Tibial nerve (tissue), 4 donors: ENCODE measurements at places on chromosomes 1 and 21.

GRCh38 chr1:21318057-21318713, 27.9 kb upstream of the ECE1 start:
- DNase-seq: no peak

- DNase-seq: no peak
These were observed 58.7 kb downstream of the VANGL2 start for GRCh38 chr1:160459056-160459455.

DNA sequence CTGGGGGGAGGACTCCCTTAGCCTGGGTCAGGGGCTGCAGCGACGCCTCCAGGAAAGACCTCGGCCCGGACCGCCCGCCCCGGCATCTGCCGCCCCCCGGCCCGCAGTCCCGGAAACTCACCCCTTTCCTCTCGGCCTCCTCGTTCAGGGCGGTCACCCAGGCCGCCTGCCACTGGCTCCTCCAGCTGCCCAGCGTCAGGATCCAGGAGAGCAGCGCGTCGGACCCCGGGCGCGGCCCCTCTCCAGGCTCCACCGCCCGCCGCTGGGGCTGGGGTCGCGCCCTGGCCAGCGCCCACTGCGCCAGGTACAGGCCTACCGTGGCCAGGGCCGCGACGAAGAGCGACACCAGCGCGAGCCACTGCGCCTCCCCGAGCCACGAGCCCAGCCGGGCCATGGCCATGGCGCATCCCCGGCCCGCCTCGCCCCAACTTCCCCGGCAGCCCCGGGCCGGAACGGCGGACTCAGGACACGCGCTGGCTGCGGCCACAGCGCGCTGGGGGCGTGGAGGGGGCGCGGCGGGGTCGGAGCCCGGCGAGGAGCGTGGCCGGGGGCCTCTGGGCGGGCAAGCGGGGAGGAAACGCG, 478 bp downstream of the C2CD2 start:
- no peak for DNase-seq

GRCh38 chr1:36871146-36871971, 163.0 kb downstream of the GRIK3 start:
- no peak for DNase-seq

DNA sequence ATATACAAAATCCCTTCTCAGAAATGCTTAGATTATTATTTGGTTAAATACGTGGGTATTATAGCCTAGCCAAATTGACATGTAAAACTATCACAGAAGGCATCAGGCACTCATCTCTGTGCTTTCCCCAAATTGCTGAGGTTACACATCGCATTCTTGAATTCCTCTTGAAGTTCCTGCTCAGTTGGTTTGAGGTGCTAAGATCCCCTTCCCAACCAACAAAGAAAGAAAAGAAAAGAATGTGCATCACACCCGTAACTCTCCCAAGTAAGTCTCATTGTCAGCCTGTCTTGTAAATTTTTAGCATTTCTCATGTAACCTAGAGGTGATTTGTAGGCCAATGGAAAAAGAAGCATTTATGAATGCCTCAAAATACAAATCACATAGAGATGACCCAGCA, 539.2 kb upstream of the PRMT6 start:
- DNase-seq: no peak

DNA sequence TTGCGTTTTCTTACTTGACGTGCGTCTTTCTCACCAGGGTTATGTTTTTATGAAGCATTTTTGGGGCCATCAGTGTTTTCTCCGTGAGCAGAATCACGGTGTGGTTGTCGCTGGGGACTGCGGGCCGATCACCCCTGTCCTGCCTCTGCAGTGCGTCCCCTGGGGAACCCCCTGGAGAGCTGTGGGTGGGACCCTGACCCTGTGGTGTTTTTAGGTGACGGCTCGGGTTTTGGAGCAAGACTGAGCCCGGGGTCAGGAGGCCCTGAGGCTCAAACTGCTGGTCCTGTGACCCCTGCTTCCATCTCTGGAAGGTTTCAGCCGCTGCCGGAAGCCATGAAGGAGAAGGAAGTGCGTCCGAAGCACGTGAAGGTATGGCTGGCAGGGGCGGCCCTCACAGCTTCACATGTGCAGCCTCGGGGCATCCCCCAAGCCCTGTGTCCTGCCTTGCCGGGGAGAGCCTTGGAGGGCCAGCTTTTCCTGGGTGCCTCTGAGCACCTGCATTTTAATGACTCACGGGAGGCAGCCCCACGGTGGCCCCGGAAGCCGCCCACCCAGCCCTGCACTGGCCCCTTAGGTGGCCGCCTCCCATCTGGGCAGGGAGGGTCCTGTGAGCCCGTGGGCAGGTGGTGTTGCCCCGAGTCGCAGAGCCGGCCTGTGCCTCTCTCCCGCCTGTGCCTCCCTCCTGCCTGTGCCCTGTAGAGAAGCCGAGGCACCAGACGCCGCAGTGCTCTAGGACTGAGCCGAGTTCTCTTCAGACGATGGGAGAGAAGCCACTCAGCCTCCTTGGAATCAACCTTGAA, 36.7 kb upstream of the DIP2A start:
- DNase-seq: no peak

DNA sequence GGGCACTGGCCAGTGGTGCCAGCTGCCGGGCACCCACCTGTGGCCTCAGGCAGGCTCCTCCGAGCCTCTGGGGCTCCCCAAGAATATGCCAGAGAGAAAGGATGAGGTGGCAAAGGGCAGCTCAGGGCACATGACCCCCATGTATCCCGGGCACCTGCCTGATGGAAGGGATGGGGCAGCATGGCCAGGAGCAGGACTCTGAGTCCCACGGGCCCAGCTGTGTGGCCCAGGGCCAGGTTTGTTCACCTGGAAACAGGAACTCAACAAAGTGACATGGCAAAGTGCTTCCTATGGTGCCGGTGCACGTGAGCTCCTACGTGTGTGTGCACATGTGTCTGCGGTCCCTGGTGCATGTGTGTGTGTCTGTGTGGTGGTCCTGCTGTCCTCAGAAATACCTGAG, 9.5 kb upstream of the GPR153 start:
- no peak for DNase-seq

DNA sequence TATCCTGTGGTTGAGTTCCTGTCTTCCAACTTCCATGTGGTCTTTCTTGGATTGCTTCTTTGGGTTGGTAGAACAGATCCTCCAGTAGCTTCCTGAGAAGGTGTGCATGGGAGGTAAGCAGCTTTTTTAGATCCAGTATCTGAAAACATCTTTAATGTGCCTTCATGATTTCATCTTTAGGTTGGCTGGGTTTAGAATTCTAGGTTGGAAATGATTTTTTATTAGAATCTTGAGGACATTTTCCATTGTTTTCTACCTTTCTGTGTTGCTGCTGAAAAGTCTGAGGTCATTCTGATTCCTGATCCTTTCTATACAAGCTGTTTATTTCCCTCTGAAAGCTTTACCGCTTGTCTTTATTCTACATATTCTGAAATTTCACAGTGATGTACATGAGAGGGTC, 94.8 kb downstream of the PEX14 start:
- no peak for DNase-seq

DNA sequence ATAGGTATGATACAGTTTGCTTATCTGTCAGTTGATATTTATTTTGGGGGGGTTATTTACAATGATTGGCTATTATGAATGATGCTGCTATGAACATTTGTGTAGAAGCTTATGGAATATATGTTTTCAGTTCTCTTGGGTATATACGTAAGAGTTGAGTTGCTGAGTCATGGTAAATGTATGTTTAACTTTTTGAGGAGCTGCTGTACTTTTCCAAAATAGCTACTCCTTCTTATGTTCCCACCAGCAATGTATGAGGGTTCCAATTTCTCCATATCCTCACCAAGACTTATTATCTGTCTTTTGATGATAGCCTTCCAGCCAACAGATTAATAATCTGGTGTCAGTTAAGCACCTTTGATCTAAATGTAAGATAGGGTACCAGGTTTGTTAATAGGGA, 11.9 kb downstream of the SOAT1 start:
- no peak for DNase-seq

DNA sequence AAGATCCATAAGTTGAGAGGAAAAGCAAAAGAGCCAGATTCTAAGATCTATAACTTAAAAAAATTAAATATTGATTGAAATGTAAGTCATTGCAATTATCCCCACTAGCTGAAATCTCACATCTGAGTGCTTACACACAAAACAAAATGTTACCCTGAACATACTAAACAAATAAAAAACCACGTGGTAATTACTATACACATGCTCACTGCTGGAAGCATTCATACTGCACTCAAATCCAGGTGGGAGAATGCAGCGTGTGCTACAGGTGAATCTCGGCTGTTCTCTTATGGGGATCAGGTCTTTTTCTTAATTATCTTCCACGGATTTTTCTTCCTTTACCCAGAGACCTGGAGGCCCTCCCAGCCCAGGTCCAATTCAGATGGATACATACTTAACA, 74.3 kb downstream of the SDC3 start:
- no peak for DNase-seq

- DNase-seq: no peak
These were observed 82.9 kb downstream of the STUM start for GRCh38 chr1:226631229-226632000.

GRCh38 chr21:45435405-45435981, 30.5 kb downstream of the COL18A1 start:
- DNase-seq: no peak

- DNase-seq: no peak
These were observed at the start of gene RAP1GAP for GRCh38 chr1:21669258-21670058. TSS of gene RAP1GAP (minus strand) at chr1:21669357. CDS start at chr1:21620032, 49,325 bp downstream.

DNA sequence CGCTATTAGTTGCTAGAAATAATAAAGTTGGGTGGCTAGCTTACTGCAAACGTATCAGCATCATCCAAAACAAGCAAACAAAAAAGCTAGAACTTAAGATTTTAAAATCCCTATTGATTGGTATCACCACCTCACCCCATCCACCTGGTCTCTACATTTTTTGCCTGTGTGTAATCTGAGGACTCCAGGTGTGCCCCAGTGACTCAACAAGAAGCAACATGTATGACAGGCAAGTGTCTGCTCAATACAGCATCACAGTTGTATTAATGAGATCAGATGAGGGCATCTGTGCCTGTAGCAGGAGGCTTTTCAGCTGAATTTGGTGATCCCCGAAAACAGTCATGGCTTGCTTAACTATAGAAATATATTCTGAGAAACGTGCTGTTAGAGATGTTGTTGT, 14.6 kb upstream of the PAPPA2 start:
- no peak for DNase-seq

DNA sequence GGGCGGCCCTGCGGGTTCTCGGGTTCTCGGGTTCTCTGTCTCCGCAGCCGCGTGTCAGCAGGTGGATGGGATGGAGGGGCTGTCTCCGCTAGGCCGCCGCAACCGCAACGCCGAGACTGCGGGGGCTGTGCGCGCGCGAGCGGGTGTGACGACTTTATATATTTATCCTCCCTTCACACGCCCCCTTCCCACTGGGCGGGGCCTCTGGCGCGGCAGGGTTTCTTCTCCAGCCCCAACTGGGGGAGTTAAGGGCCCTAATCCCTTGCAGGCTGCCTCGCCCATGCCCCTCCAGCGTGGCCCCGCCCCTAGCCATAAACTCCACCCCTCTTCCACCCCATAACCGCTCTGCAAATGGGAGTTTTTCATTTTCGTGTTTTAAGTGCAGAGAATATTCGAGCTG, 3.4 kb downstream of the IGSF21 start:
- DNase-seq: no peak

- DNase-seq: no peak
These were observed 47.8 kb downstream of the PIK3CD start for GRCh38 chr1:9699361-9699760.

DNA sequence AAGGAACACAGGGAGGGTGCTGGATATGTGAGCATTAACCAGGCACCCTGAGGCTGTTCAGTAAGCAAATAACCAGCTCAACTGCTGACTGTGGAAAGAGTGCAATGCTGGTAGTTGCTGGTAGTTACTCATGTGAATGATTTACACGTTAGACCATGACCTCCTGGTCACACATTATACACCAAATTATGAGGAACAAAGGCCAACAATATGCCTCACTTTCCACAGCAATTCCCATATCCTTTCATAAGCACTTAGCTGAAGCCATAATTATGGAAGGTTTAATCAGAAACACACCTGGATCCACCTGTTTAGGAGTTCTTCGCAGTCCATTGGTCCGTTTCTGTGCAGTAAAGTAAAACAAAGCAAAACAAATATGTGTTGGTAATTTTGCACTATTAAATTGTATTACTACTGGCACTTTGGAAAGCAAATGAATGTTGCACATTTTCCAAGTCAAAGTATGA, 281.8 kb downstream of the VAV3 start:
- no peak for DNase-seq

DNA sequence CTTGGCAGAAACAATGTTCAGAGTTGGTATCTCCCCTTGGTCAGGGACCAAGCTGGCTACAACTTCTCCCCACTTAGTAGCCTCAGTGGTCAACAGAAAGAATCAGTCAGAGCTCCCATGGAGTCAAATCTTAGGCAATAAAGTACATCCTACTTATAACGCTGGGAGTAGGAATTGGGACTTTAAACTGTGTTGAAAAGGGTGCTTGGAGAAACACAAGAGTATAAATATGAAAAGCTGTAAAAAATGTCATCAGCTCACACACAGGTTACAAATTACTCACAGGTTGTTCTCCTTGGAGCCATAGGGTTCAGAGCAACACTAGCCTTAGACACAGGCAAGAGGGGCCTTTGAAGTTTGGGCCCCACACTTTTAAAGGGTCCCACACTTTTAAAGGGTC, 67.4 kb downstream of the WLS start:
- DNase-seq: no peak

DNA sequence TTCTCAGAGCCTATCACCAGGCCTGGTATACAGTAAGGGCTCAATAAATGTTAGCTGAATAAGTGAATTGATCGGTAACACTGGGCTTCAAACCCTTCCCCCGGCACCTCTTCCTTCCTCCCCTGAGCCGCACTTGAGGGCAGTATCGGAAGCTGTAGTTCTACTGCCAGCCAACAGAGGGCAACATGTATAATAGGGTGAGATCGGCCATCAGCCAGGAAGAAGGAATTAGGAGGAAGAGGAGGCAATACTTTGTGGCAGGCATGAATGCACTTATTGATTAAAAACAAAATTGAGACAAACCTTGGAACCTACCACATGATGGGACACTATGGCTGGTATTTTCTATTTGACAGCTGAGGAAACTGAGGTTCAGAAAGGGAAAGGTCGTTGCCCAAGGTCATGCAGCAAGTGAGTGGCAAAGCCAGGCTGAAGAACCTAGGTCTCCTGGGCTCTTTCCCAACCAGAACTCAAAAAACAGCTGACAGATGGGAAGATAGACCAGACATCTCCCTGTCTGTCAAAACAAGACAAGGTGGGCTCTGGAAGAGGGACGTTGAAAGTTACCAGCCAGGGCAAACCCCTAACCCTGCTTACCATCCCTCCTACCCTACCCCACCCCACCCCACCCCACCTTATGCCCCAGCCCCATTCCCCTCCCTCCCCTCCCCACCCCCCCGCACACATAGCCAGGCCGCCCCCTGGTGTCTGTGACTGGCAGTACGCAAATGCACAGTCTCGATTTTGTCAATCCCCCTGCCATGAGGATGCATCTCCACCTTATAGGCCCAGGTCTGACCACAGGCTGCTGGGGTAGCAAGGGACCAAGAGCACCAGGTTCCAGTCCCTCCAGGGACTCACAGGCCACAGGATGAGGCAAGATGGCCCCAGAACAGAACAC, 107.3 kb upstream of the RUNX3 start:
- DNase-seq: no peak

- DNase-seq: no peak
These were observed 49.6 kb downstream of the HLX start for GRCh38 chr1:220928725-220929300.
